ENCODE measurements at places on chromosomes 2 and 18.

GRCh38 chr2:134917888-134918525, 615 bp upstream of the CCNT2 start:
- peak; percentile 78 for DNase-seq

- no peak for DNase-seq
Measured at GRCh38 chr18:58268849-58269248, 224.8 kb downstream of the NEDD4L start.

DNA sequence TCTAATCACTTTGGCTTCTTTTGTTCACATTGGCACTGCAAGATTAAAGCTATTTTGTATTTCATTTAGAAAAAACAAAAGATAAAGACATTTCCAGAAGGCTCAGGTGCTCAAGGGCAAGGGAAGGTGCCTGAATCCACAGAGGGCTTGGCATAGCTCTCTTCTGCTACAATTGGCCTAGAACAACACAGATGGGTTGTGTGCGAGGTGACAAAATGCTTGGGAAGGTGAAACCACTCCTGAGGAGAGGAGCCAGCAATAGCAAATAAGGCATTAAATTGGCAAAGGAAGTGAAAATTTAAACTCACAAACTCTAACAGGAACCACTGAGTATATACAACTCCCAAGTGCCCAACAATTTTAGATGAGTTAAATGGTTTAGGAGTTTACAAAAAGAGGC, 1290.4 kb upstream of the CHAC2 start:
- DNase-seq: no peak

GRCh38 chr18:48161191-48161910, 230.9 kb upstream of the SMAD2 start:
- DNase-seq: no peak

DNA sequence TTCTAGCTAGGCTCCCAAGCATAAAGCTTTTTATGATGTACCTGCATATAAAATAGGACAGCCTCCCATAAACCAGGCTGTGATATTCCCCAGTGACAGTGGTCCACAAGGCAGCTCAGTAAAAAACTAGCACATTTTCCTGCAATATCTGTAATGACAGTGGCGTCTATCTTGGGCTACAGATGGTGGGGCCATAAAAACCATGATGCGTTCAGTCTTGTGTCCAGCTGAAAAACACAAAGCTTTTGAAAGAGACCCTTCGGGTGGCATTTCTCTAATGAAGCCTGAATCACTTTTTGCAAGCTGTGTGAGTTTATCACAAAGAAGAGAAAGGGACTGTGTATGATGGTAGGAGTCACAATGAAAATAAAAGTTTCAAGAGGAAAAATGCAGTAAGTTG, 183.5 kb downstream of the DSC3 start:
- DNase-seq: no peak

DNA sequence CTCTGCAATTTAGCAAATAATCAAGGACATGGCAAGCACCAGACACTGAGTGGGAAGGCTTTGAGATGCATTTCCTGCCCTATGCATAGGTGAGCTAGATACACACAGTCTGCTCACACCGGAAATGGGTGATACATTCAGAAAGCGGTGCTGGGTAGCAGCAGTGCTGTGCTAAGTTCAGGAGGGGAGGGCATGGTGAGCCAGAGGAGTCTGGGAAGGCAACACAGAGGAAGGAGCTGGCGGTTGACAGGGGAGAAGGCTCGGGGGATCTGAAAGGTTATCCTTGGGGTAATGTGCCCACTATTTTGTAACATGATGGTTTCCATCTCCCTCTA, 57.4 kb upstream of the EPAS1 start:
- no peak for DNase-seq

- DNase-seq: peak; percentile 25
Measured at GRCh38 chr18:58615140-58616132, 13.5 kb downstream of the ALPK2 start.

GRCh38 chr2:188277786-188278185, 13.9 kb upstream of the GULP1 start:
- no peak for DNase-seq

- DNase-seq: no peak
Measured at GRCh38 chr18:26549263-26550094, 1.1 kb upstream of the KCTD1 start.

DNA sequence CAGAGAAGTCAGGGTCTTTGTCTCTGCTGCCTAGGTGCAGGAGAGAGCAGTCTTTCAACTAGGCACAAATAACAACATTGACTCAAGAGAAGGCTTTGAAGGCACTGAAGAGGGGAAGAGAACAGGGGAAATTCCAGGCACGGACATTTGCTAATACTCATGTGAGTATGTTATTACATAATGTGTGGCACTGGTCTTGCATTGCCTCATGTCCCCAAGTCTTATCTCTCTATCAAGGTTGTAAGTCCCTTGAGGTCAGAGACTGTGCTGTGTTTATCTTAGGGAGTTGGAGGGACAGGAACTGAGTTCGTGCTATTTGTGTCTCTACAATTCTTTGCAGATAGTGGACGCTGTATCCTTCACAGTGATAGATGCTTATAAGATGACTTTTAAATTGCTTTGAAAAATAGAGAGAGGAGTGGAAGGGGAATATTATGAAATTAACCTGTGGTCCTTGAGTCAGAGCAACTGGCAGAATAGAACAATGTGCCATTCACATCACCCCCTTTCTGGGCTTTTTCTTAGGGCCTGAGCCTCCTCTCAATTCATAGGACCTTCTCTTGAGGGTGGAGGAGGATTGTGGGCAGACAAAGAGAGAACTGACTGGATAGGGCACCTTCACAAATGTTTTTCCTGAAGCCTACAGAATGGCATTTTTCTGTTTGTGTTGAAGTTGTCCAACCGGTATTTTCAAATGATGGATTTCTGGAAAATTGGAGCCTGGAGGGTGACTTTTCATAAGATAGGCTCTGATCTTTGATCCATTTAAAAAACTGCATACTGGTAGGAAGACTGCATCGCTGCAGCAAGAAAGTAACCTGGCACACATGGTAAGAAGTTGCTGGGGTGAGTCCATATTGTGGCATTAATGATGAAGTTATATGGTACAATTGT, 96.6 kb upstream of the CXCR4 start:
- no peak for DNase-seq

DNA sequence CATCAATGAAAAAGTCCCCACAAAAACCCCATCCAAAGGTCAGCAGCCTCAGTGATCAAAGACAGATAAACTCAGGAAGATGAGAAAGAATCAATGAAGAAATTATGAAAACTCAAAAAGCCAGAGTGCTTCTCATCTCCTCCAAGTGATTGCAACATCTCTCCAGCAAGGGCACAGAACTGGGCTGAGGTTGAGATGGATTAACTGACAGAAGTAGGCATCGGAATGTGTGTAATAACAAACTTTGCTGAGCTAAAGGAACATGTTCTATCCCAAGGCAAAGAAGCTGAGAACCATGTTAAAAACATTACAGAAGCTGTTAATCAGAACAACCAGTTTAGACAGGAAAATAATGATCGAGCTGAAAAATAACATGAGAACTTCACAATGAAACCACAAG, 442.8 kb upstream of the SYT4 start:
- DNase-seq: no peak

GRCh38 chr2:24105816-24106215, 17.3 kb downstream of the PFN4 start:
- no peak for DNase-seq

DNA sequence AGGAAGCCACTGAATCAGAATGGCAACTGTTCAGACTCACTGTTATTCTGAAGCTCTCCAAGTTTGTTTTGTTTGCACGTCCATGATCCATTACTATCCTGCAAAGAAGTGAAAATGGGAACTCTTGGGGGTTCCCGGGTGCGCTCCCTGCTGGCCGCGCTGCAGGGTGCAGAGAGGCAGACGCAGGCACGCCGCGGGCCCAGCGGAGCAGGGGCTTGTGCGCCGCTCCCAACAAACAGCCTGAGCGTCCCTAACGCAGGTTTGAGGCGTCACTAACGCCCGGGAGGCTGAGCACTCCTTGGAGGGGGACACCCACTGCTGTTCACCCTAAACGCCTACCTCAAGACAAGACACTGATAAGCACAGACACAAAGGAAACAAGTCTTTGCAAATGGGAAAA, 14.3 kb upstream of the PIEZO2 start:
- no peak for DNase-seq

DNA sequence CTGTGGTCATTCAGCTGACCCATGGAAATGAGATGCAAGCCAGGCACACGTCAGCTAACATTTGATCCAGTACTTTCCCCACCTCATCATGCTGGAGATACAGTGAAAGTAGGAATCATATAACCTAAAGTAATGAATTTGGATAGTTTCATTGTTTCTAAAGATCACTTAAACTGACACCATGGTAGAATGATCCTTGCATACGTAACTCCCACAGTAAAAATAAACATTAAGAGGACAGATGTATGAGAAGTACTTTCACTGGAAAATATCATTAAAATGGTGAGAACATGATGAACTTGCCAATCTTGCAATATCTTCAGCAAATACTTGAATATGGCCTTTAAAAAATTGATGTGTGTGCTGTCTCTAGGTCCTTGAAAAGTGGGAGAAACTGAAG, 85.4 kb downstream of the MAIP1 start:
- no peak for DNase-seq

DNA sequence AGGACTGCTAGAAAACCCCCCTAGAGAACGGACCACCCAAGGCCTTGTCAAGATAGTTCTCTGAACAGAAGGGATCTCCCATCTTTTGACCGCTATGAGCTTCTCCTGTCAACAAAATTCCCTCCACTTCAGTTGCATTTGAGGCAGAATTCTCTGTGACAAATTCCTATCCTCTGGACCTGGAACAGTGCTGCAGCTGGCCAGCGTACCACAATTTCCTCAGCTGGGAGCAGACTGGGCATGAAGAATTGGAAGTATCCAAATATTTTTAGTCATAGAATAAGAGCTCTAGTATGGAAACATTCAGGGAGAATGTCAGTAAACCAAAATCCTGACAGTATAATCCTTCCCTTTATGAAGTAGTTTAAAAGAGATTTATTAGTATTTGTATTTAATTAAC, 147.1 kb upstream of the BOD1L2 start:
- no peak for DNase-seq

DNA sequence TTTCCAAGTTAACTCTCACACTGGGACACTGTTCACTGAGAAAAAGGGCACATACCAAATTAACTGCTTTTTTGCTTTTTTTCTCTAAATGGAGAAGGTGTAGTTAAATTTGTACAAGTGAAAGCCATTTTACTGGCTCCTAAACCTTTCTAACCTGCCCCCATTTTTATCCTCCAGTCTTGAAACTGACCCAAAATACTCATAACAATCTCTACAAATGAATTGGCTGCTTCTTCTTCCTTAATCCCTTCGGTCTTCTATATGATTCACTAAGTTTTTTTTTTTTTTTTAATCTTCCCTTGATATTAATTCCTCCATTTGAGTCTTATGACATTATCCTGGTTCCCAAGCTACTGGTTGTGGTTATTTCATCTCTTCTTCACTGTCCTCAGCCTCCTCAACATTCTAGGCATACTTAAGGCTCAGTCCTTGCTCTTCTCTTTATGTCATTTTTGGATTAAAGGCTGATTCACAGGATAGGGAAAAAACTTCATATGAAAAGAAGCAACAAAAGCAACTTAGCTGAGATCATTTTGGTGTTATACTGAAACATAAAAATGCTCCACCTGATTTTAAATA, 19.8 kb downstream of the ORC2 start:
- no peak for DNase-seq

GRCh38 chr2:74250189-74250631, 51.8 kb downstream of the MTHFD2 start:
- DNase-seq: peak; percentile 7

- DNase-seq: no peak
Measured at GRCh38 chr18:45040879-45041278, 360.2 kb downstream of the SETBP1 start.

DNA sequence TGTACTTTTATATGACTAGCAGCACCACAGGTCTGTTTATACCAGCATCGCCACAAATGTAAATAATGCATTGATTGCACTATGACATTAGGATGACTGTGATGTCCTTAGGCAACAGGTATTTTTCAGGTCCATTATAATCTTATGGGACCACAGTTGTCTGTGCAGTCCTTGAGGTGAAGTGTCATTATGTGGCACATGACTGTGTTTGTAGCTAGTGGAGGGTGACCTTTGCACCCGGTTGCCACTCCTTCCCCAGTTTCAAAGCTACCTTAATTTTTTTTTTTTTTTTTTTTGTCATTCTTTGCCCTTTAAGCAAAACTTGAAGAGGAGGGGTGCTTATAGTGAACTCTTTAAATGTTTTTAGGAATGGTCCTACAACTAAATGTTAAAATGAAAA, 386.4 kb downstream of the THSD7B start:
- DNase-seq: no peak

DNA sequence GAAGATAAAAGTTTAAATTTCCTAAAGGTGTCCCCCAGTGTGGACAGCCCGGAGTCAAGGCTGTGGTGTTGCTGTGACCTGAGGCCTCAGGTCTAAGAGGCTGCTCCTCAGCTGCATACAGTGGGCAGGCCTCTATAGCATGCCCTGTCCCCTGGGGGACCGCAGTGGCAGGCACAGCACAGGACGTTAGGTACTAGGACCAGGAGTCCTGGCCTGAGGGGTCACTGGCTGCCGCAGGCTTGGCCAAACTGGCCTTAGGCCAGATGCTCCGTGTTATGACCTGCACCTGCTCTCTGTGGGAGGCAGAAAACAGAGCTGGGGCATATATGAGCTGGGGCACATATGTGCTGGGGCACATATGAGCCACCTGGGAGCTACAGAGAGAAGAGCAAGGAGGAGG, 21.2 kb upstream of the MAL start:
- DNase-seq: no peak

DNA sequence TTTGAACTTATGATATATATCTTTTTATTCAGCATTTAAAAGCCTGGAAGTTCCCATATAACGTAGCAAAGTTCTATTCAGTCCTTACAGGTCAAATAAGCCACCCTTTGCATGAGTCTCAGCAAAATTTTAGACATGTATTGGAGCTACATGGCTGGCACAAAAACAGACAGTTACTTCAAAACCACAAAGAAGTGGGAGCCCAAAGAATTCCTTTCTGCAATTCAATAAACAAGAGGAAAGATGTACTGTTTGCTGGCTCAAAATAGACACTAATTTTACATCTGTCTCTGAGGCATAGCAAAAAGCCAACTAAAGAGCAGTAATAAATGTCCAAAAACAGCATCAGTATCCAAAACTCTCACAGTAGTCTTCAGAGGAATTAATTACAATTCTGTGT, 87.0 kb downstream of the ZEB2 start:
- DNase-seq: no peak

GRCh38 chr2:108315444-108315934, 26.8 kb downstream of the SULT1C2 start:
- DNase-seq: no peak

- DNase-seq: no peak
Measured at GRCh38 chr2:120142528-120143219, 80.5 kb downstream of the TMEM185B start.

DNA sequence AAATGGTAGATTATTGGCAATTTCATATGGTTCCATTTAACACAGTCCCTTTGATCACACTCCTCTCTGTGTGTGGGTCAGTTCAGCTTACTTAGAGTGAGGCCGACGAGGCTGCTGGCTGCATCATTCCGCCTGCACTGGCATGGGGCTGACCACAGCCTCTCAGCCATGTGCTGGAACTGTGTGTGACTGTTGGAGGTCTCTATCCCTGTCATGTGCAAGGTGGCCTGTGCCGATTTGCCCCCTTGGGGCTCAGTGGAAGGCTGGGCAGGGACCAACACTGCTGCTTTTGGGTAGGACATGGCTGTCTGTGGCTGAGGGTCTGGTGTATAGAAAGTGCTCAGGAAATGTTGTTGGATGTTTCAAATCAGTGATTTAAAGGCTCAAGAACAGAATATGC, 454.0 kb upstream of the HS6ST1 start:
- DNase-seq: no peak
